ENCODE measurements at places on chromosomes 12 and 14.

GRCh38 chr14:98909251-98909944, 362.6 kb downstream of the BCL11B start:
- peak; percentile 66 for DNase-seq

- DNase-seq: peak; percentile 40
These were observed 153.2 kb downstream of the CCER1 start for GRCh38 chr12:90801776-90802175.

- DNase-seq: peak; percentile 36
These were observed 76.0 kb downstream of the SYNE2 start for GRCh38 chr14:63928744-63929174.

DNA sequence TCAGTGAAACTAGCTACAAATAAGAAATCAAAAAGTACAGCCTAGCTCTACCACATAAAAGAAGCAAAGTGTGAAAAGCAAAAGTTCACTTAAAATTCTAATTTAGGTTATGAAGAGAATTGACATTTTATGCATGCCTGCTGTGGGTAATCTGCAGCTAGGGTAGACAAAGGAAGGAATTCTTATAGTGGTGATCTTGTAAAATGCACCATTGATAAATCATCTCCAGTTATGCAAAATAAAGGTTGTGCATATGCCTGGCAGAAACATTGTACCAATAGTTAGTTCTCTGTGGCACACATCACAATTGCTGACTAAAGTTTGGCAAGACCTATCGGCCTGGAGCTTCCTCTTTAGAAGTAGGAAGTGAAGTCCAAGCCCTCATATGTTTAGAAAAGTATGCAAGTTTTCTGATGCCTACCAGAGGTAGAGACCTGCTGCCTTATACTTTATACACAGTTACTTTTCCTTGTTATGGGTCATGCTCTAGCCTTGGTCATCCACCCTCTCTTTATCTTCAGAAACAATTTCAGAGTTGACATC, 78.3 kb downstream of the TSHR start:
- no peak for DNase-seq

DNA sequence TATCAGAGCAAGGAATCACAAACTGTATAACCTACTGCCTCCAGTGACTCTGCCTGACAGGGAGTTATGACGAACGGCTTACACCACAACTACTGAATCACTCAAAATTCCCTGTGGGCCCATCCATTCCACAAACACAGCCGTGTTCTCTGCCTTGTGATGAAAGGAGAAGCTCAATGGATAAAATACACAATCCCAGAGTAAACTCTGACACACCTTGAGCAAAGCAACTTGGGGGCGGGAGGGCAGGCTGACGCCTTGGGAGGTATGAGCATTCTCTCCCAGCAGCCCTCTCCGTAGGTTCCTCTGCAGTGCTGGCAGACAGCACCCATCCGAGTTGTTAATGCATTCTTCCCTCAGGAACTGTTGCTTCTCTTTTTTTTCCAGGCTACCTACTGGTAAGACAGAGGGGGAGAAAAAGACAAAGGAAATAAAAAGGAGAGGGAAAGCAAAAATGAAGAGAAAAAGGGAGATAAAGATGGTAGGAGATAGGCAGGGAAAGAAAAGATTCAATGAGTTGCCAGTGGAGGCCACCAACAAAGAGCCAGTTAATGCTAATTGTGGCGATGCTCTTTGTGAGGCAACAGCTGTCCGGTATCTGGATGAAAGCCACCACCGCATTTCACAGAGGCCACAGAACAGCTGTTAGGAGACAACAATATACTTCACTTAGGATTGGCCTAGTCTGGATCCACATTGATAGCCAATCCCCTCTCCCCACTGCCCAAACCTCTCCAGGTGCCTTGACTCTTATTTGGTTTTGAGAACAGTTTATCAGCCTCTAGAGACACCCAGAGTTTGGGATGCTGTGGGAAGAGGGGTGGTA, 4.7 kb upstream of the DIO2 start:
- DNase-seq: no peak

DNA sequence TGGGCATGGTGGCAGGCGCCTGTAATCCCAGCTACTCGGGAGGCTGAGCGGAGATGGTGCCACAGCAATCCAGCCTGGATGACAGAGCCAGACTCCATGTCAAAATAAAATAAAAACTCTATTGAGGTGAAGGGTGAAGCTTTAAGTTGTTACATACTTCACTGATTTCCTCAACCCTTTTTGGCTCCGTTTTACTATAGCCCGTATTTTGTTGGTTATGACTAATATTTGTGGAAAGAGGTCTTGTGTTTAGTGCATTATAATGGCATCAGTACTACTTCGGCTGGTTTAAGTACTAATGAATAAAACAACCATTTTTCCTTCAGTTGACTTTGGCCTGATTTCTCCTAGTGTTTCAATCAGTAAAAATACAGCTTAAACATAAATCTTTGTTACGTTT, 27.0 kb upstream of the SLC2A14 start:
- DNase-seq: peak; percentile 29

DNA sequence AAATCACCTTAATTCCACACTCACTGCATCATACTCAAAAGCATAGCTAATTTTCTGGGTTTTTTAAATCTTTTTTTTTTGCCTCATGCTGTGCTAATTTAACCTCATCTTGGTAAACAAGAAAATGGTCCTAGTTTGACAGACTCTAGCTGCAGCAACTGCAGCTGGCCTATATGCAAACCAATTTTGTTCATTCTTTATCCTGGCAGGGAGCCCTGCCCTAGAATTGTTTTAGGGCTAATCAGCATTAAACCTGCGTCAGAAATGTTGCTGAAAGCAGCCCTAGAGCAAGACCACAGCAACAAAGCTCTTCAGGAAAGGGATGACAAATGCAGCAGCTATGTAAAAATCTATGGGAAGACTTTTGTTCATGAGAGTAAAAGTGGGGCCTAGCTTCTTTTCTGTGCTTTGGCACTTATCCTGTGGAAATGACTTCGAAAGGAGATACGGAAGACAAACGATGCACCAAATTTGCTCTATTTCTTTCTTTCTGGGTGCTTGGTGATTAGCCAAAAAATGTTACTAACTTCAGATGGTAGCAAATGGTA, 72.2 kb downstream of the DENND5B start:
- DNase-seq: peak; percentile 100

DNA sequence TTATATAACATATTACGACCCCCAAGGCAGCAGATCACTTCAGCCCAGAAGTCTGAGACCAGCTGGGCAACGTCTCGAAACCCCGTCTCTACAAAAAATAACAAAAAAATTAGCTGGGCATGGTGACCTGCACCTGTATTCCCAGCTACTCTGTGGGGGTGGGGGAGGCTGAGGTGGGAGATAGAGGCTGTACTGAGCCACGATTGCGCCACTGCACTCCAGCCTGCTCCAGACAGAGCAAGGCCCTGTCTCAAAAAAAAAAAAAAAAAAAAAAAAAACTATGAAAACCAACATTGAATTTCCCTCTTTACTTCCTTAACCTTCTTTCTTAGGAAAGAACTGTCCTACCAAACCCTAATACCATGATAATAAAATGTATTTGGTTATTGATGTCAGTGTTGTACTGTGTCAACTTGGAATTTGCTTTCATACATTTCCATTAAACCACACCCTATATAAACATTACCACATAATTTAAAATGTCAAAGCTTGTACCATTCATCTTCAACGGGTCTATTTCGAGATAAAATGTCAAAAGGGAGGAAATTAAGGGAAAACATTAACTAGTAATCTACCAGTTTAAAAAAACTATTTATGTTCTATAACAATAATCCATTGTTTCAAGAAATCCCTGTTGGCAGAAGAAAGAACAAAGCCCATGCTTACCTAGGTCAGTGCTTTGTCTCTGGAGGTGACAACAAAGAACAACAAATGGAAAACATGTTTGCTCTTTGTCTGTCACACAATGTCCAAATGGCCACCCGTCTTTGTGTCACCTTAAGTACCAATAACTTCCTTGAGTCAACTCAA, 17.4 kb downstream of the GALNT4 start:
- no peak for DNase-seq

DNA sequence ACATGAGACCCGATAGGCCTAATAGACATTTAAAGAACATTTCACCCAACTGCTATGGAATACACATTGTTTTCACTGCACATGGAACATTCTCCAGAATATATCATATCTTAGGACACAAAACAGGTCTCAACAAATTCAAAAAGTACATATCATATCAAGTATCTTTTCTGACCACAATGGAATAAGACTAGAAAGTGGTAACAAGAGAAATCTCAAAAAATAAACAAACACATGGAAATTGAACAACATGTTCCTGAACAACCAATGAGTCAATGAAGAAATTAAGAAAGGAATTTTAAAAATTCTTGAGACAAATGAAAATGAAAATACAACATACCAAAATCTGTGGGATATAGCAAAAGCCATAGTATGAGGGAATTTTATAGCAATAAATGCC, 208.1 kb downstream of the PTPRO start:
- DNase-seq: no peak

DNA sequence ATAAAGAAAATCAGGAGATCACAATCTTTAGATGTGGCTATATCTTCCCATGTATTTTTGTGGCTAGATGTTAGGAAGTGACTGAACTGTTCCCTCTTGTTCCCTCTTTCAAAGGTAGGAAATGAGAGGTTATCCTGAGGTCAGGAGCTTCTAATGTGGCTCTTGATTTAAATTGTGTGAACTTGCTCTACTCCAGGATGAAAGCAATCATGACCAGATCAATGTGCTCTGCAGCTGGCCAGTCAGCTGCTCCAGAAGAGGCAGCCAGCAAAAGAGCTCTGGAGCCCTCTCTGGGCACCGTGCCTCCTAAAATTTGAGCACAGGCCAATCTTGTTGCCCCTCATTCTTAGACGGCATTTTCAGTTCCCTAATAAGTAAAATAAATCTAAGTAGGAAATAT, 32.0 kb downstream of the CDK17 start:
- DNase-seq: no peak

DNA sequence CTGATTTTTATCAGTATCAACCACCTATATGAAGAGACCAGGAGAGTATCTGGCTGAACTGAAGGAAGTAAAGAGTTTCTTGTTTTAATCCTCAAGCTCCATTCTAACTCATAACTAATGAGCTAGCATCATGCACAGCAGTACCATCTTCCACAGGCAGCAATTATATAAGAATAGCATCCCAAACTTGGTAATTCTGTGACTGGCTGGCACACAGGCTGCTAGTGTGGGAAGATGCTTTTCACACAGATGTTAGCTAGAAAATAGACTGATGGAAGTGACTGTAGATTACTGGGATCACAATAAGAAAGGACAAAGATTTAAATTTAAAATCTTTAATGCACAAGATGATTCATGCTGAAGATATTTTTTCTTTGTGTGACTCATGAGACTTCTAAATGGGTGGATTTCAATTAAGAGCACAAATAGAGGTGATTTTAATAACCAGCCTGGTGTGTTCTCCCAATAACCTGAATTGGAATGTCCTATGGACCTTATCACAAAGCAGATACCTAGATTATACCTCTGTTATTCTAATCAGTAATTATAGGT, 417.7 kb upstream of the ATXN7L3B start:
- no peak for DNase-seq

- no peak for DNase-seq
These were observed 1116.9 kb upstream of the TMEM132C start for GRCh38 chr12:127150028-127150427.

GRCh38 chr12:112422531-112422930, 3.8 kb downstream of the PTPN11 start:
- no peak for DNase-seq

DNA sequence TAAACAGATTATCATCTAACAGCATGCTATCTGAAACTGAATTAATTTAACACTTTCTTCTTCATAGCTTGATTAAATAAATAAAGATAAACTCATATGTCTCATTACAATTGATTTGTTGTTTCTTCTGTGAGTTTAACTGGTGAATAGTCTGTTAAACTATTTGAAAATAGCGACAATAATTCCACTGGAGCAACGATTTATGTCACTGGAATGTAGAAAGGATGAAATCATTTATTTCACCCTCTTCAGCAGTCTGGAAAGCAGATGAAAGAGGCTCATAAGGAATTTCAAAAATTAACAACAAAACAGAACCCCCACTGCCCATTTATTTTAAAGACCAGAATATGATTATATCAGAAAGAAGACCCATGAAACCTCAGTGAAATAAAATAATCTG, 1165.1 kb upstream of the USP15 start:
- no peak for DNase-seq

DNA sequence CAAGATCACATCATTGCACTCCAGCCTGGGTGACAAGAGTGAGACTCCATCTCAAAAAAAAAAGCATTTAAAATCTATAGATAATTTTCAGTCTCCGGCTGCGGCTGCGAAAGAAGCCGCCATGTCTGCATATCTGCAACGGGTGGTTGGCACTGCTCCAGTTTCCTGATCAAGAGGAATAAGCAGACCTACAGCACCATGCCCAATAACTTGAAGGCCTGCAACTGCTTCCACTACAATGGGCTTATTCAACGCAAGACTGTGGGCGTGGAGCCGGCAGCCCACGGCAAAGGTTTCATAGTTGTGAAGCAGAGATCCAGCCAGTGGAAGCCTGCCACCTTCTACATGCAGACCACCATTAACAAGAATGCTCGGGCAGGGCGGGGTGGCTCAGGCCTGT, 30.6 kb upstream of the EID3 start:
- DNase-seq: no peak

- DNase-seq: no peak
These were observed 46.3 kb downstream of the FLRT2 start for GRCh38 chr14:85576218-85576617.

DNA sequence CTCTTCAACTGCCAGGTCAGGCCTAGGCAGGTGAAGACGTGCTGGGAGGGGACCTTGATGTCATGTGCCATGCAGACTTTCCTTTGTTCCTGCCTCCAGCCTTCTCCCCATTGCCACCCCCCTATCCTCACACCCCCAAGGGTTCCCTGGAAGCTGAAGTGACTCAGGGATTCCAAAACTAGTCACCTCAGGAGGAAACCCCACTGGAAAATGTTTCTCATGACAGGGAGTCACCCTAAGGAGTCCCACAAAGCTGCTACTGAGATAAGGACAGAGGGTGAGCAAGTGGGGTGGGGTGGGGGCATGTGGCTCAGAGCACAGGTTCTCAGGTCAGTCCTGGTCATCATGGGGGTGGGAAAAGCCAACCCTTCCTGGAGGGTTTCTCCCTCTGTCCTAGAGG, 2.4 kb upstream of the IL25 start:
- DNase-seq: no peak

- DNase-seq: no peak
These were observed 240.4 kb upstream of the DCN start for GRCh38 chr12:91422811-91423692.

- DNase-seq: peak; percentile 41
These were observed 138.7 kb upstream of the DYRK2 start for GRCh38 chr12:67509666-67510386.

- DNase-seq: peak; percentile 76
These were observed 15.5 kb downstream of the TRMT5 start for GRCh38 chr14:60965402-60965801.

DNA sequence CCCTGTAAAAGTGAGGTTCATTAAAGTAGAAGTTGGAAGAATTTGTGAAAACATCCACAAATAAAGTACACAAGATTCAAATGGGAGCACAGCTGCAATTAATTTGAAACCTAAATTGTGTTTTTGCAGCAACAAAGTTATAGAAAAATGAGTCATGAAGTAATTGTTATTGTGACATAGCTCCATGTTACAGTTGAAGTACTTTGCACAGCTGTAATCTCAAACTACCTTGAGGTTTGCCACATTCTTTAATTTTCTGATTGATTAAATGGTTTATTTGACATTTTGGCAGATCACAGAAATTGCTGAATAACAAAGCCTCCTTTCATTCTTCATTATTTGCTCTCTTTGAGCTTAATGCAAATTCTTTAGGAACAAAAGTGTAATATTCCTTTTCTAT, 111.3 kb downstream of the RMST start:
- no peak for DNase-seq

Measured in astrocyte of the cerebellum (primary cell).